ENCODE measurements at places on chromosomes 5 and 9.
A peak's percentile ranks its signal among the peaks of the same experiment; 100 is the strongest.

DNA sequence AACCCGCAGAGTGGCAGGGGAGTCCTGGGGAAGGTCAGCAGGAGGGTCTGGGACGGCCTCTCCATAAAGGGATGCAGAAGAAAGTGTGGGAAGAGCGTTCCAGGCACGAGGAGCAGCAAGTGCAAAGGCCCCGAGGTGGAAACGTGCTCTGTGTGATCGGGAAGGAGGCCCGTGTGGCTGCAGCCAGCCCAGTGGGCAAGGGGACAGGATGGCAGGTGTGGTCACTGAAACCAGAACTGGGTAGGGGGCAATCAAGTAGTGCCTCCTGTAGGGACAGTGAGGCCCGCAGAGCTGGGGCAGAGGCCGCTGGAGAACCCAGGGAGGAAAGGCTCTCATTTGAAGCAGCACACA, 16.3 kb upstream of the LAMC3 start:
- DNase-seq = no peak

DNA sequence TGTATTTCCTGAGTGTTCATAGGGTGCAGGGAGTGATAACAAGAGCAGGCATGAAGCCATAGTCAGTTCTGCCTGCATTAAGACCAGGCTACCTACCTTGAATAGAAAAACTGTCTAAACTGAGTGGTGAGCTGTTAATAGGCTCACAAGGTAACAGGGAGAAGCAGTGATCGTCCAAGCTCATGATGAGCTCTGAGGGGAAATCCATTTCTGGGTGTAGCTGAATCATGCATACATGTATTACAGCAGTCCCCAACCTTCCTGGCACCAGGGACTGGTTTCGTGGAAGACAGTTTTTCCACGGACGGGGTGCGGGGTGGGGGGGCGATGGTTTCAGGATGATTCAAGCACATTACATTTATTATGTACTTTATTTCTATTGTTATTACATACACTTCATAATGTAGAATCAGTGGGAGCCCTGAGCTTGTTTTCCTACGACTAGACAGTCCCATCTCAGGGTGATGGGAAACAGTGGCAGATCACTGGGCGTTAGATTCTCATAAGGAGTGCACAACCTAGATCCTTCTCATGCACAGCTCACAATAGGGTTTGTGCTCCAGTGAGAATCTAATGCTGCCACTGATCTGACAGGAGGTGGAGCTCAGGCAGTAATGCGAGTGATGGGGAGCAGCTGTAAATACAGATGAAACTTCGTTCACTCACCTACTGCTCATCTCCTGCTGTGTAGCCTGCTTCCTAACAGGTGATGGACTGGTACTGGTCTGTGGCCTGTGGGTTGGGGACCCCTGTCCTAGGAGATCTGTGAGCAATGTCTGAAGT, 100.0 kb upstream of the IL6ST start:
- DNase-seq = no peak

GRCh38 chr9:36779582-36779981, 206.9 kb downstream of the MELK start:
- DNase-seq = no peak

DNA sequence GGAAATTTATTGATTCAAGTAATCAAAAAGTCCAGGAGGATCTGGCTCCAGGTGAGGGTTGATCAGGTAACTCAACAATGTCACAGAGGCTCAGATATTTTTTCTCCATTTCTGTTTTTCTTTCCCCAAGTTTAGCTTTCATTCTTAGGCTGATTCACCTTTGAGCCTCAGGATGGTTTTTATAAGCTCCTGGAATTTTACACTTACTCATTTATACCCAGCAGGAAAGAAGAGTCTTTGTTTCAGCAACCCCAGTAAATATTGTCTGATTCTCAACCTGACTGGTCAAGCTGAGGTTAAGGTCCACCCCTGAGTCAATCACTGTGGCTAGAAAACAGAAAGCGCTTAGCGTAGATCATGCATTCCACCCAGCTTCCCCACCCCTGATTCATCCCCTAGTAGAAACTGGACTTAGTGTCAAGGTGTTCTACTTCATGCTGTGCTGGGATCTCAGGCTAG, 500.6 kb downstream of the KIF4B start:
- no peak for DNase-seq

DNA sequence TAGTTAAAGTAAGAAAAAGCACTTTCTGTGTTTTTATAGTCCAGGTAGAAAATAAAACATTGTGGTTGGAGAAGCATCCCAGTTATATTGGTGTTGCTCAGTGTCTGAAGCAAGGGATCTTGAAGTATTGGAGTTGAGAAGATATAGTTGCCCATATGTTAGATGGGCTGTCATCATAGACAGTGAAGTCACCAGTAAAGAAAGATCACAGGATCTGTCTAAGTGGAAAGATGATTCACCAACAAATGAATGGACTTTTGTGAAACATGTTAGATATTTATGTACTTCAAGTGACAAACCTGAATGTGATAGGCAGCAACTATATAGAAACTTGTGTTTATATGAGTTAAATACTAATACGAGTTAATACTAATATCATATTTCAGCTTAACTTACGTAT, 11.7 kb downstream of the OGN start:
- no peak for DNase-seq

- no peak for DNase-seq
Observed at GRCh38 chr5:148713735-148714508, 59.6 kb upstream of the HTR4 start.

DNA sequence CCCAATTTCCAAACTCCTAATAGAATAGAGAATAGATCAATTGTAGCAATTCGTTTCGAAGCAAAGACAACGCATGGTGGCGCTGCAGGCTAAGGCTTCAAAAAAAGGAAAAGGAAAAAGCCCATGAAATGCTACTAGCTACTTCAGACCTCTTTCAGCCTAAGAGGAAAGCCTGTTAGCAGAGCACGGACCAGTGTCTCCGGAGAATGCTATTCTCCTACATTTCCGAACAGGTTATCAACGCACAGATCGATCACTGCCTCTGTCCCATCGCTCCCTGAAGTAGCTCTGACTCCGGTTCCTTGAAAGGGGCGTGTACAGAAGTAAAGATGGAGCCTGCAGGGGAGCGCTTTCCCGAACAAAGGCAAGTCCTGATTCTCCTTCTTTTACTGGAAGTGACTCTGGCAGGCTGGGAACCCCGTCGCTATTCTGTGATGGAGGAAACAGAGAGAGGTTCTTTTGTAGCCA, at the start of gene PCDHB15:
Gene PCDHB15, plus strand, starts transcription at position 146 of the 468 bp plus-strand sequence. Its CDS starts 184 bp downstream, at position 330.
- peak; percentile 75 for DNase-seq

DNA sequence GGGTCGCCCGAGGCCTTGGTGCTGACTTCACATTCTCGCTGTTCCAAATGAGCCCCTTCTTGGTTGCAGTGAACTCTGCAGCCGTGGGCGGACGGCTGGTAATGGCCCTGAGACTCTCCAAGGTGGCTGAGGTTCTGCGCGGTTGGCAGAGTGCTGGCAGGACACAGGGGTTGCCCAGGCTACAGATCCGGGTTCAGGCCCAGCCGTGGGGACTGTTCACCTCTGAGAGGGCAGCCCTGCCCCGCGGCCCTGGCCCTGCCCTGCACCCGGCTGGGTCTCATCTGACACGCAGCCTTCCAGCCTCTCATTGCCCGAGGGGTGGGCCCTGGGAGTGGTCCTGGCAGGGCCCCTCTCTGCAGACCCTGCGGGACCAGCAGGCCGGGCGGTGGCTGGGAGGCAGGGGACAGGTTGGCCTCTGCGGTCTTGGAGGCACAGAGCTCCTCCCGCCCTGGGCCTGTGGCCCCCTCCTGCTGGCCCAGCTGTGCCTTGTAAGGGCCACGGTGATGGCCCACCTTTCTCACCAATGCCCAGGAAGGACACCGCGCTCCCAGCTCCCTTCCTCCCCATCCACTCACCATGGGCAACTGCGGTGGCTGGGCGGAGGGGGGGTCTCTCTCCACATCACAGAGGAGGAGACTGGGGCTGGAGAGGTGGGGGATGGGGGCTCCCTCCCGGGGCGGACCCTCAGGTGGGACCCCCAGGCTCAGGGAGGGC, 51.6 kb downstream of the AHRR start:
- DNase-seq = no peak

DNA sequence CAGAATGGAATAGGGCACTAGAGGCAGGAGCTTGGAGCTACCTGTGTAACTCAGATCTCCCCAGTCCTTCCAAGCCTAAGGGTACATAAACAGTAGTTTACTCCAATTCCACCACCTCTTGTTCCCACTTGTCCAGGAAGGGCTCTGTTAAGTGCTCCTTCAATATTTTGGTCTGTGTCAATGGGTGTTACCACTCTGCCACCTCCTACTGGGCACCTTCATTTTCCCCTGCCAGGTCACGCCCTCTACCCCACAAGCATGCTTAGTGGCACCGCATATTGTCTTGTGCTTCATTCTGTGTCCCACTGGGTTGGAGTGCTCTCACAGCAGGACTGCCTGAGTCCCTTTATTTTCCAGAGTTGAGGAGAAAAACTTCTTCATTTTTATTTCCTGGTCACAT, 459.8 kb downstream of the ARHGEF28 start:
- no peak for DNase-seq

DNA sequence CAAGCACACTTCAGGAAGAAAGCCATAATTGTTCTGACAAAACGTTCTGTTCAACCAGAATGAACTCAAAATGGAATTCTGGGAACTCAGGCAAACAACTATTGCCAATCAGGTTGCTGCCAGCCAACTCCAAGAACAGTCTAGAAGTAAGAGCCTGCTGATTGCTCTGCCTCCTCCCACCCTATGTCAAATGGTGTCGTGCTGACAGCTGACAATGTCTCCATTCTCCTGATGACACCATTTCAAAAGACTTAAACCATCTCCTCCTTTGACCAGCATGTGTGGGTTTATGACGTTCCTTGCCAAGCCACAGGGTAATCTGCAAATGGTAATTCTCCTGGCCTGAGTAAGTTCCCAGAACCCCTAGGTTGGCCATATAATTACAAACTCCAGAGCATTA, 21.9 kb upstream of the PLIN2 start:
- DNase-seq = no peak

DNA sequence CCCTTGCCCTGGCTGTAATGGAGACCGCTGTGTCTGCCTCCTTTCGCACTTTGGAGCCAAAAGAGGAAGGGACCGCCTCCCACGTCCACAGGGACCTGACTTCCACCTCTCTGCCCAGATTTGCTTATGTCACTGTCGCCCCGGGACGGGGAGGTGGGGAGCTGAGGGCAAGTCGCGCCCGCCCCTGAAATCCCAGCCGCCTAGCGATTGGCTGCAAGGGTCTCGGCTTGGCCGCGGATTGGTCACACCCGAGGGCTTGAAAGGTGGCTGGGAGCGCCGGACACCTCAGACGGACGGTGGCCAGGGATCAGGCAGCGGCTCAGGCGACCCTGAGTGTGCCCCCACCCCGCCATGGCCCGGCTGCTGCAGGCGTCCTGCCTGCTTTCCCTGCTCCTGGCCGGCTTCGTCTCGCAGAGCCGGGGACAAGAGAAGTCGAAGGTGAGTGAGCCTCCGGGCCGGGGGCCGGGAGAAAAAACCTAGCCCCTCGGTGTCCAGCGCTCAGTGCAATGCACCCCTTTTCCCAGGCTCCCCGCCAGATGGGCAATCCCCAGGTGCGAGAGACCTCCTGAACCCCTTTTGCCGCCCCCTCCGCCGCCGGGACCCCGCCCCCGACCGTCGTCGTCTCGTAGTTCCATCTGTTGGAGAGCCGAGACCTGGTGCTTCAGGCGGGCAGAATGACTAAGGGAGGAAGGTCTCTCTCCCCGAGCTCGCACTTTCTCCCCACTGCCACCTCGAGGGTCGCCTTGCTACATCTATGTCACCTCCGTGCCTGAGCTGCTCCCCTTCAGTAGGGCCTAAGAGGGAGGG, at the start of gene GPX3:
Gene GPX3, plus strand, starts transcription at position 288 of the 807 bp plus-strand sequence. Its CDS starts 64 bp downstream, at position 352.
- peak; percentile 92 for DNase-seq

GRCh38 chr9:20684875-20685696, 1.0 kb downstream of the FOCAD start:
- DNase-seq = no peak

DNA sequence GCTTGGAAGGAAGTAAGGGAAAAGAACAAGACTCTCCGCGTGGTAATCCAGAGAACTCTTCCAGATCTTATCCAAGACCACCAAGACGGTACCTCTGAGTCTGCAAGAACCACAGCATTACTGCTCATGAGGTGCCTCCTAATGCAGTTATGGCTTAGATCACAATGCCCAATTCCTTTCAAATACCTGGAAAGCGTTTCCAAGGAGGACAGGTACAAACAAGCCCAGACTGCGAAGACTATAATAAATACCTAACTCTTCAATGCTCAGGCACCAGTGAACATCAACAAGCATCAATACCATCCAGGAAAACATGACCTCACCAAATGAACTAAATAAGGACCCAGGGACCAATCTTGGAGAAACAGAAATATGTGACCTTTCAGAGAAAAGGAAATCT, 325.5 kb downstream of the CWC27 start:
- no peak for DNase-seq

DNA sequence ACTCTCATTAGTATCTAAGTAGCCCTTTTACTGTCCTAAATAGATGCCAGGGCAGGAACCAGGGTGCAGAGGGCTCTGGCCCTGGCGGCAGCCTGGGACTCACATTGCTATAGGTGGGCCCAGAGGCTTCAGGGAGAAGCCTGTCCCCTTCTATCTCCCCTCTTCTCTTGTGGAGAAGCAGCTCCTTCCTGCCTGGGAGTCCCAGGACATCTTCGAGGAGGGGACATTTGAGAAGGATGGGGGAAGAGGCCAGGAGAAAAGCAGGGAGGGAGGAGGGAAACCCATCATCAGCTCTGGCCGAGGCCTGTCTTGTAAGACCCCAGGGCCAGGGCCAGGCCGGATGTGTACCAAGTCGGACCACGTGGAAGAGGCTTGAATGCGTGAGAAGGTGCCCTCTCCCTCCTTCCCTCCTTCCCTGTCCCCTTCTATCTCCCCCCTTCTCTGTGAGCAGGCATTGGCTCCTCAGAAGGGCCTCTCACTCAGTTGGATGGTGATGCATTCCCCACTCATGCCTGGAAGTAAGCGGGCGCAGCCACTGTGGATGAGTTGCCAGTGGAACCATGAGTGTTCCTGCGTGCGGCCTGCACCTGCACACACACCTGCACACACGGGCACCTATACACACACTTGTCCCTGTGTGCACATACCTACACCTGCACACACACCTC, 20.7 kb upstream of the LPCAT1 start:
- DNase-seq = no peak

DNA sequence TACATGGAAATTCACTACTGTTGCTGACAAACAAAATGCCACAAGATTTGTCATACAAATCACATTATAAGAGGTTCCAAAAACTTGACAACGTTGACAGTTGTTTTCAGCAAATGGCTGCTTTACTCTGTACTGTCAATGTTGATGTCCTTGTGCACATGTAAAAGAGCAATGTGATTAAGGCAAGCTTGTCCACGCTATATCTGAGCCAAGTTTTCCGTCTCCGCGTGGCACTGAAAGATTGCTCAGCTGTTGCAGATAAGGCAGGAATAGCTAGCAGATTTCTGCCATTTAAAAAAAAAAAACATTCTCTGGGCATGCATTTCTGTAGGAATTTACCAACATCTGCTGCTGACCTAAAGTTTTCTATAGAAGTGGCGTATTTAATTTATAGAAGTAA, 46.4 kb upstream of the MEF2C start:
- DNase-seq = no peak

DNA sequence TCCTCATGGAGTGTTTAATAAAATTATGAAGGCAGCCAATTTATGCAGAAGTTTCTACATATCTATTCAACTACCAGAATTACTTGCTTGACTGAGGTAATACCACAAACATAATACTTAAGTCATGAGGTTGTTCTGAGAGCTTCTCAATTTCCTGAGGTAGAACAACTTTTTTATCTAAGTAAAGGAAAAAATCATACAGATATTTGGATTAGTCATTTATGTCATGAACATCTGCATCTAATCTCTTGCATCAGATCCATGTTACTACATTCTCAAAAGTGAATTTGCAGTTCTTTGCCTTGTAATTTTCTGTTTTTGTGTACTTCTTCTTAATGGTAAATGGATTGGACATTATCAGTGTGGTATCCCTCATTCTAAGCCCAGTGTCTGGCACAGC, 60.4 kb upstream of the RGMB start:
- DNase-seq = no peak
